ENCODE measurements at places on chromosomes 1 and 21.

- no peak for DNase-seq
Observed at GRCh38 chr1:53160924-53161378, 18.5 kb upstream of the SLC1A7 start.

GRCh38 chr1:40880813-40881549, 18.8 kb upstream of the CITED4 start:
- DNase-seq: no peak

GRCh38 chr1:156517748-156518147, 17.2 kb upstream of the MEF2D start:
- DNase-seq: no peak

GRCh38 chr1:41933106-41933505, 14.4 kb upstream of the HIVEP3 start:
- DNase-seq: no peak

DNA sequence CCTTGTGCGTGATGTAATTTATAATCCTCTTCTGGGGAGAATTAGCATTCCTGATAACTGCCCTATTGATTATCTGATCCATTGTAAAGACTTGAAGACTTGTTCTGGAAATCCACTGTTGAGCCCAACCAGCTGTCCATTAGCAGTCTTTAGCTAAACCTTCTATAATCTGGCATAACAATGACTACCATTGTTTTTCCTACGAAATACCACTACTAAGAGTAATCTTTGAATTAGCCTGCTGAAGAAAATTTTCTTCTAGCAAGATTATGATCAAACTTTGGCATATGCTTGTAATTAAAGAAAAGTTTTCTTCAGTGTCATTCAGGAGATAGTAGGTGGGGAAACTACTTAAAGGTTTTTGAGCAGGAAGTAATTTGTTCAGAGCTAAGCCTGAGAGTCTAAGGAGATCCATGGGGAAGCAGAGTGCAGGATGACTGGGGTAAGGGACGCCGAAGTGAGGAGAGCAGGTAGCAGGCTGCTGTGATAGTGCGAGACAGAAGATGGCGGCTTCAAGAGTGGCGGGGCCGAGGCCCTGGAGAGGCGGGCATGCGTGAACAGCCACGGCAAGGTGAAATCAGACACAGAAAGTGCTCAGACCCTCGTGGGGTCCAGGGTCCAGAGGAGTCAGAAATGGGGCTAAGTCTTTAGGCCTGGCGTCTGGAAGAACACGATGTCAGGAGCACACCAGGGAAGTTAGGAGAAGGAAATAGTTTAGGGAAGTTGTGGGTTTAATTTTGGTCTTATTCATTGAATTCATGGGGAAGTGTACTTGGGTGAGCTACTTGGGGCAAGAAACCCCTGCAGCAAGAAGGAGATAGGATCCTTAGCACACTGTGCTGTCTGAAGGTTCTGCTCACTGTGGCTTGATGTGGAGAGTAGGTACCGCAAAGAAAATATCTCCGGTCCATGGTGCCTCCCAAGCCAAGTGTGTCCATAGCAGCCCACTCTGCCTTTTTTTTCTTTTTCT, 112.6 kb upstream of the ADAR start:
- DNase-seq: no peak

GRCh38 chr1:70617728-70618127, 206.7 kb downstream of the CTH start:
- no peak for DNase-seq

GRCh38 chr1:109793486-109794318, 30.0 kb upstream of the EPS8L3 start:
- DNase-seq: no peak

DNA sequence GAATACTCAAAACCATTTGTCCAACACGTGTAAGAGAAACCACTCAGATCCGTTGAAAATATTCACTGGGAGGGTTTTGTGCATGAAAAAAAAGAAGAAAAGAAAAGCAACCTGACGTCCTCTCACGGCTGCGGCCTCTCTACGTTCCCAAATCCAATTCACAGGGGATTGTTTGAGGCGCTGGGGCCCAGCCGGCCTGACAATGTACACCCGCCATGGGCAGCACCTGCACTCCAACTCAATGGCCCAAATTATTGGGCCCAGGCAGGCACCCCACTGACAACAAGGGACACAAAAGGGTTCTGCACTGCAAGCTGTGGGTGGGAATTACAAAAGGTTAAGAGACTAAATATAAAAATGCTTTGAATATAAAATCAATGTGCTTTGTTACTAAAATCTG, 41.5 kb downstream of the MORN1 start:
- DNase-seq: no peak

GRCh38 chr21:45020629-45021427, 53.6 kb upstream of the ADARB1 start:
- DNase-seq: no peak

- no peak for DNase-seq
Observed at GRCh38 chr1:54336116-54336515, 70.1 kb downstream of the SSBP3 start.

DNA sequence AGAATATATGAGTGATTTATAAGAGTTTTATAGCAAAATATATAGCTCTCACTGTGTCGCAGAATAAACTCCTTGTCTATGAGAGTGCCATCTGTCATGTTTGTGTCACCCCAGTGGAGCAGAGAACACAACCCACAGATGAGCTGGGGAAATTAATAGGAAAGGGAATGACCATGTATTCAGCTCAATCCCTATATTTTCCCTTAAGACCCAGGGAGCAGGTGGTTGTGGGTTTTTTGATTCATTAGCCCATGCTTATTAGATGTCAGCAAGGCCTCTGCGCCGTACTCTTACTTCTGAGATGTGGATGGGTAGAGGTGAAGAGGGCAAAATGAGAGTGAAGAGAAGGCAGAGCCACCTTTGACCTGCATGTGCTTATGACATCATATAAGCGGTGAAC, 4.1 kb upstream of the GREM2 start:
- DNase-seq: no peak
